SJCRH30 (cell line): ENCODE measurements at places on chromosomes 12 and 14.
A peak's percentile ranks its signal among the peaks of the same experiment; 100 is the strongest.

DNA sequence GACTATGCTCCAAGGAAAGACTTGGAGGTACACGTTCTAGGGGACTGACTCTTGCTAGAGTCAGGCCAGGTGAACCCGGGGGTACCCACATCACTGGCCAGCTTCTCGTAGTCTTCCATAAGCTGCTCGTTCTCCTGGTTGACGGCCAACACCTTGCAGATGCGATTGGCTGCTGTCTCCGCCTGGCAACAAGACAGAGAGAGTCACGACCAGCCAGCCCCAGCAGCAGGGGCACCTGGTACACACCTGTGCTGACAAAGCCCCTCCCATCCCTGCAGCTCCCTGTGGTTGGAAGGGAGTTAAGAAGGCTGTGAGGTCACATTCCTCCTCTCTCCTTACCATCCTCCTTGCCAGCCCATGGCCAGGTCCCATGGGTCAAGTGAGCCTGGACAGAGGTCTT is 85.5 kb downstream of the ACTN1 start:
- DNase-seq: no peak

DNA sequence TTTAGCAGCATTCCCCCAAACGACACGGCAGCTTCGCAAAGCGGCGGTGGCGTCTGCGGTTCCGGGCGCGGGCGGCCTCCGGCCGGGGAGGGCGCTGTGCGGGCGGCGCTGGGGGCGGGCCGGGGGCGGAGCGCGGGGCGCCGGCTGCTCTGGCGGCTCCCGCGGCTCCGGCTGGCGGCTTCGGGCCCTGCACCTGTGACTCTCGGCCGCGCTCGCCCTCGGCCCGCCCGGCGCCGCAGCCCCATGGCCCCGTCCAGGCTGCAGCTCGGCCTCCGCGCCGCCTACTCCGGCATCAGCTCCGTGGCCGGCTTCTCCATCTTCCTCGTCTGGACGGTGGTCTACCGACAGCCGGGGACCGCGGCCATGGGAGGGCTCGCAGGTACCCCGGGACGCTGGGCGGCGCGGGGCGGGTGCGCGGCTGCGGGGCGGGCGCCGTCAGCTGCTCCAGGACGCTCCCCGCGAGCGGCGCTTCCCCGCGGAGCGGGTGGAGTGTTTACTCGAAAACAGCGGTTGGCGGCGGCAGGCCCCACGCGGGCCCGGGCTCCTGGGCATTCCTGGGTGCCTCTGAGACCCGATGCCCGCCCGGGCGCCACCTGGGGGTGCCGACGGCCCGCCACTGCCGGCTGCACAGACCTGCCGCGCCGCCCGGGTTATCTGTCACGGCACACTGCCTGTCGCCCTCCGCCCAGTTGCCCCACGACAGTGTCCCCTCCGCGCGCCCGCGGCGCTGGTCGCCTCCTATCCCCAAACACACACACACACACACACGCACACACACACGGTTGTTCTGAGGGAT is at the start of gene SLC48A1:
TSS of gene SLC48A1 (plus strand) at position 177 of the 796 bp plus-strand sequence. CDS start at position 244, 67 bp downstream.
- DNase-seq: peak; percentile 79

GRCh38 chr12:15192720-15193119 is 28.5 kb downstream of the RERG start:
- no peak for DNase-seq

DNA sequence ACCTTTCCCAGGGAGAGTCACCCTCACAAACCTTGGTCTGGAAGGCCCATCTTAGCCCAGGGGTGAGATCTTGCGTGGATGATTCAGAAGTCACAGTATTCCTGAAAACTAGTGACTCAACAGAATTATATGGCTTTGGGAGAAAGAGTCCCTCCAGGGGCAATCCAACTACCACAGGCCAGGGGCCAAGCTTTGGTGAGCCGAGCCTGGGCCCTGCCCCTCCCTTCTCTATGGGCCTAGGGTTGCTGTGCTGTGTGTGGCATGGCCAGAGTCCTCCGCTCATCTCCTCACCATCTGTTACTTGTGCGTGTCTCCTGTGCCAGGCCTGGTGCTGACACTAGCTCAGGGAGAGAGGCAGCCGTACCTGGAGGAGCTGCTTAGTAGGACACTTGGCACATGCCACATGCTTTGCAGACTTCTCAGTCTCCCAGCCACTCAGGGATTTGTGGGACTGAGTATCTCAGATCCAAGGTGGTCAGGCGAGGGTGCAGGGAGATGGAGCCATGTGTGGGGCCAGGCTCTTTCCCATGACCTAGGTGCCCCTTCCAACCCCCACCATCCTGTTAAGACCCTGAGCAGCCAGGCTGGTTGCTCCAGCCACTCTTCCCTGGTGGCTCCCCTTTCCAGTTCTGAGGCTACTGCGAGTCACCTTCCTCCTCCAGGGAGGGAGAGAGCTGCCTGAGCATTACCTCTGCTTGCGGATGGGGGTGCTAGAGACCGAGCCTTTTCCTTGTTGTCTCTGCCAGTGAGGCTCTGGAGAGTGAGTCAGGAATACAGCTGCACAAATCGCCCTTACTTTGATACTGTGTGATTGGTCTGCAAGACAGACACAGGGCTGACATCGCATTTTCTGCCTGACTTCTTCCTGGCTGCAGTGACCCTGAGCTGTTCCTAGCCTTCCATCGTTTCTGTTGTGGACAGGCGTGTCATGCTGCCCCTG is 94.1 kb downstream of the SLC25A47 start:
- peak; percentile 51 for DNase-seq

DNA sequence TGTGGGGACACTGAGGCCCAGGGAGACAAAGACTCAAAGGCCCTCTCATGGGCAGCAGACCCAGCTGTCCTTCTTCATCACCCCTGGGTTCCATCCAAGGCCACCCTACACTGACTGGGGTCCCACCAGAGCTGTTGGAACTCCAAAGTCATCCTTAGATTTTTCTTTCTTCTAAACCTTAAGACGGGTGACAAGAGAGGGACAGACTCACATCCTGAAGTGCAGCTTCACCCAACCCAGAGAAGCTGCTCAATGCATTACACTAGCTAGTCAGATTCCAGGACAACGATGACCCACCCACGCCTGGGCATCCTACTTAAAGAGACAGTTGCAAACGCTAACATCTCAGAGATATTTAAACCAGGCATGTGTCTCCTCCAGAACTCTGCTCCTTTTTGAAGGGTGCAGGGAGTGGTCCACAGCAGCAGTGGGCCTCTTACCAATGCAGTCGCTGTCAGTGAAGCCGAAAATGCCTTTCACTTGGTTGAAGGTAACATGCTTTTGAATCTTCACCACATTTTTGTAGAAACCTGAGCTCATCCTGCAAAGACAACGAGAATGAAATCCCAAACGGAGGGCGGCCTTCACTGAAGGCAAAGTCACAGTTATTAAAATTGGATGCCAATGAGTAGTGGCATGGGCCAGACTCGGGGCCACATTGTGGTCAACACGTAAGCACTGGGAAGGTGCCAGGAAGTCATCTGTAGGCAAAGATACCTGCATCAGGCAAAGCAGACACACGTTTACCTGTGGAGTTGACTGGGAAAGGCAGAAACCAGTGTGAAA is 23.4 kb downstream of the SLC25A47 start:
- no peak for DNase-seq
